ENCODE measurements at places on chromosomes 6 and 20.

DNA sequence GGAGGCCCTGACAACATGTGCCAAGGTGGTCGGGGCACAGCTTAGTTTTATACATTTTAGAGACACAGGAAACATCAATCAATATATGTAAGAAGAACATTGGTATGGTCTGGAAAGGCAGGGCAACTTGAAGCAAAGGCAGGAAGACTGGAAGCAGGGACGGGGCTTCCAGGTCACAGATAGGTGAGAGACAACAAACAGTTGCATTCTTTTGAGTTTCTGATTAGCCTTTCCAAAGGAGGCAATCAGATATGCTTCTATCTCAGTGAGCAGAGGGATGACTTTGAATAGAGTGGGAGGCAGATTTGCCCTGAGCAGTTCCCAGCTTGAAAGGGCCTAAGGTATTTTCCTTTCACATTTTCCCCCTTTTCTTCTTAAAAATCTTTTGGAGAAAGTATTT is 311.0 kb upstream of the RGS17 start:
- DNase-seq = no peak

- DNase-seq = no peak
Observed at GRCh38 chr6:3693831-3694230, 57.7 kb downstream of the PXDC1 start.

- DNase-seq = no peak
Observed at GRCh38 chr6:45880676-45881075, 135.0 kb downstream of the CLIC5 start.

DNA sequence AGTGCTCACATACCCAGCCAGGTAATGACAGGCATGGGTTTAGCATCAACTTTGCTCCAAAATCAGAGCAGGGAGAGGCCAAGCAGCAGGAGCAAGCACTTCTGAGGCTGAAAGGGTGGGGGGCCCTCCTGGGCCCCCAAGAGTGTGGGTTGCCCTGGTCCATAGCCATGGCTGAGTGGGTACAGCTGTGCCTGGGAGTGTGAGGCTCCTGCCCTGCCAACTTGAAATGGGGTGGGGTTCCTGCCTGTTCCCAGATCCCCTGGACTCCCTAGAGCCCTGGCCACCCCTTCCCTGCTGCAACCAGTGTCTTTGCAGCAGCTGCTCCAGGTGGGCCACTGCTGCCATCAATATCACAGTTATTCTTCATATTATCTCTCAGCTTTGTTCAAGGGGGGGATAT is 1224.2 kb upstream of the GJE1 start:
- no peak for DNase-seq
